COLO829 (cell line): ENCODE measurements at places on chromosomes 13 and 19.

DNA sequence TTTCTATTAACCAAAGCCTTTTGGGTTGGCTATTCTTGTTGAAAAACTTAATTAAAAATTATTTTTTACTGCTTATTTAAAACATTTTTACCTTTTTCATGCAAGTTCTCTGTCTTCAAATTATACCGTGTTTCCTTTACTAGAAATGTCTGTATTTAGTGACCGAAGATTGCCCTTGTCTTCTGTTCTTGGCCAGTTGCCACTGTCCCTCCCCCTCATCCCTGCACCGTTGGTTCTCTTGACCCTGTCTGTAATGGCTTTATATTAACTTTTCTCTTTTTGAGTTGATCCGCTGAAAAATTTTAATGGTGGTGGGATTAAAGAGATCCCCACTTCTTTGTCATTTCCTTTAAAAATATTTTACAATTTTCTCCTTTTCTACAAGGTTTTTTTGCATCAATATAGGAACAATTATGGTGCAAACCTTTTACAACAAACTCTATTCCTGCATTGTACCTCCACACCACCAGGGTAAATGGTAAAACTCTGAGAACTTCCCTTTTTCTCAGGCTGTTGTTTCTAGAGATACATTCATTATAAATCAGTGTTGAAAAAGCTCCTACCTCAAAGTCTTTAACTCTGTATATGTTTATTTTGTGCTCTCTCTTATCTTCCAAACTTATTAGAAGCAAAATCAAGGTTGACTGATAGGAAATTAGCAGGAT is 12.9 kb upstream of the RNF113B start:
- DNase-seq: no peak

- no peak for DNase-seq
Observed at GRCh38 chr13:100473501-100474044, 115.0 kb downstream of the GGACT start.

- DNase-seq: peak; percentile 76
Observed at GRCh38 chr13:97030705-97031452, 36.6 kb upstream of the OXGR1 start.

DNA sequence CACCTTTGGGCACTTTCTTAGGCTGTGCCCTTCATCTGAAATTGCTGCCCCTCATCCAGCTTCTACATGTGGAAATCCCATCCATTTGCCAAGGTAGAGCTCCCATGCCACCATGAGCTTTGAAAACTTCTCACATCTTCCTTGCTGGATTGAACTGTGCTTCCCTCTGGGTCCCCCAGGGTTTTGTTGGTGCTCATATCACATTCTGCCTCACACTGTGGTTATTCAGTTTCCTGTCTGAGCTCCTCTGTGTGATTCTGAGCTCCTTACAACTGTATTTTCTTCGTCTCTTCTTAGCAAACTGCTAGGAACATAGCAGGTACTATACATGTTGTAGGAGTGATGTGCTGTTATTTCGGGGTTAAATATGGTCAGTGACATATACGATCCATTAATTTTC is 74.9 kb upstream of the KL start:
- no peak for DNase-seq

- DNase-seq: no peak
Observed at GRCh38 chr13:35744566-35745178, 268.2 kb upstream of the MAB21L1 start.

GRCh38 chr19:18764591-18765051 is 26.5 kb downstream of the COMP start:
- no peak for DNase-seq

DNA sequence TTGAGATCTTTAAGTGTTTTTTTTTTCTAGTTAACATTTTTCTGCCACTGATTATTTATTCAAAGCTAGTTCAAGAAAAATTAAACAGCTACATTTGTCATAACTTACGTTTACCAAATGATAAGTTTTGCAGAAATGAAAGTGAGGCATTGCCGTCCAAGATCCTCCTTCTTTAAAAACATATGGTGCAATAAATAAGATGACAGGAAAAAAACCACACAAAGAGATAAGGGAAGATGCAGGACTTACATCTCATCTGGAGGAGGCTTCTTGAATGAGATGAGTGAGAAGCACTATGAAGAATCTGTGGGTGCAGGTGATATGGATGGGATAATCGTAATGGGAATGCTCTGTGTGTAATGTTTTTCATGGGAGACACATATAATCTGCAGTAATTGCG is 12.4 kb downstream of the TNFSF13B start:
- DNase-seq: no peak

DNA sequence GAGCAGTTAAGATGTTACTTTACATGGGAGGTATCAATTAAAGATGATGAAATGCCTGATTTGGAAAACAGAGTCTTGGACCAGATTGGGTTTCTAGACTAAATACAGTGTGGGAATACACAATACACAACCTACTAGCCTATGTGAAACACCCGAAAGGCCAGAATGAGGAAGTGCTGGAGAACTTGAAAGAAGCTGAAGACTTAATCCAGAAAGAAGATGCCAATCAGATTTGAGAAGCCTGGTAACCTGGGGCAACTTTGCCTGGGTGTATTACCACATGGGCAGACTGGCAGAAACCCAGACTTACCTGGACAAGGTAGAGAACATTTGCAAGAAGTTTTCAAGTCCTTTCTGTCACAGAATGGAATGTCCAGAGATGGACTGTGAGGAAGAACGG is 43.2 kb downstream of the N4BP2L1 start:
- no peak for DNase-seq

GRCh38 chr13:47650209-47650608 is 350.9 kb downstream of the SUCLA2 start:
- DNase-seq: no peak

DNA sequence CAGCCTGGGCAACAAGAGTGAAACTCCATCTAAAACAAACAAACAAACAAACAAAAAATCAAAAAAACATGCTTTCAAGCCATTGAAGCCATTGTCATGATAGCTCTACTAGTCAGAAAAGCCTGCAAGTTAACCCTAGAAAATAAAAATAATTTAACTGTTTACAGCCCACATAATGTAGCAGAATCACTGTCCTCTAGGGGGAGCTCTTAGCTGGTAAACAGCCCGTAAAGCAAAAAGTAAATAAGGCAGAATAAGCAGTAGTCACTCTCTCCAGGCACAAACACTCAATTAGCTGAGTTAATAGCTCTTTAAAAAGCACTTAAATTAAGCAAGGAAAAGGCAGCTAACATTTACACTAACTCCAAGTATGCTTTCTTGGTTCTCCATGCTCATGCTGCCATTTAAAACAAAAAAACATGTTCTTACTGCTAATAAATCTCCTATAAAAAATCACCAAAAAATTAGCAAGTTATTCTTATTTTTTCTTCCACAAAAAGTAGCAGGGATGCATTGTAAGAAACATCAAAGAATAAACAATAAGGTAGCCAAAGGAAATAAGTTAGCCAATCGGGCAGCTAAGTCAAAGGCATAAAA is 11.3 kb downstream of the LILRB4 start:
- peak; percentile 22 for DNase-seq

- peak; percentile 79 for DNase-seq
Observed at GRCh38 chr13:50677687-50678463, 165.6 kb downstream of the DLEU7 start.
